ENCODE measurements at places on chromosomes 5 and 9.

DNA sequence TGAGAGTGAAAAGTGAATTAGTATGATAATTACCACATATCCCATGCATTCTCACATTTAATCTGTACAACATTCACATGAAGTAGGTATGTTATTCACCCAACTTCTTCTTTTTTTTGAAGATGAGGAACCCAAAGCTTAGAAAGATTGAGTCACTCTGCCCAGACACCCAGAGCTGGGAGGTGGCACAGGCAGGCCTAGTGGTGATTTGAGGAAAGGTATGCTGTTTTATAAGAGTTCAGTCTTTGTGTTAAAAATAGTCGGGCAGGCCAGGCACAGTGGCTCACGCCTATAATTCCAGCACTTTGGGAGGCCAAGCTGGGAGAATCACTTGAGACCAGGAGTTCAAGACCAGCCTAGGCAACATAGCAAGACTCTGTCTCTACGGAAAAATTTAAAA, 285.3 kb downstream of the NR3C1 start:
- DNase-seq: no peak

DNA sequence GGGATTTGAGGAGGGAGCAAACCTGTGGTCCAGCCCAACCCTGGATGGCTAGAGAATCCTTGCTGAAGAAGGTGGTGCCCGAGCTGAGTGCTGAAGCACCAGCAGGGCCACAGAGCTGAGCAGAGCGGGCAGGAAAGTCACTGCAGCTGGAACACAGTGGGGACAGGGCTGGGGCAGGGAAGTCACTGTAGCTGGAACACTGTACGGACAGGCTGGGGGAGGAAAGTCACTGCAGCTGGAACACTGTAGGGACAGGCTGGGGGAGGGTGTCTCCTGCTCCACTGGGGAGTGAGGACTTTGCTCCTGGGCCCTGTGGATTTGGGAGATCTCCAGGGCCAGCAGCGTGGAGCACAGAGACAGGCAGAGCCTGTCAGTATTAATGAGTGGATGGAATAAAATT, 9.0 kb upstream of the SUSD3 start:
- no peak for DNase-seq

DNA sequence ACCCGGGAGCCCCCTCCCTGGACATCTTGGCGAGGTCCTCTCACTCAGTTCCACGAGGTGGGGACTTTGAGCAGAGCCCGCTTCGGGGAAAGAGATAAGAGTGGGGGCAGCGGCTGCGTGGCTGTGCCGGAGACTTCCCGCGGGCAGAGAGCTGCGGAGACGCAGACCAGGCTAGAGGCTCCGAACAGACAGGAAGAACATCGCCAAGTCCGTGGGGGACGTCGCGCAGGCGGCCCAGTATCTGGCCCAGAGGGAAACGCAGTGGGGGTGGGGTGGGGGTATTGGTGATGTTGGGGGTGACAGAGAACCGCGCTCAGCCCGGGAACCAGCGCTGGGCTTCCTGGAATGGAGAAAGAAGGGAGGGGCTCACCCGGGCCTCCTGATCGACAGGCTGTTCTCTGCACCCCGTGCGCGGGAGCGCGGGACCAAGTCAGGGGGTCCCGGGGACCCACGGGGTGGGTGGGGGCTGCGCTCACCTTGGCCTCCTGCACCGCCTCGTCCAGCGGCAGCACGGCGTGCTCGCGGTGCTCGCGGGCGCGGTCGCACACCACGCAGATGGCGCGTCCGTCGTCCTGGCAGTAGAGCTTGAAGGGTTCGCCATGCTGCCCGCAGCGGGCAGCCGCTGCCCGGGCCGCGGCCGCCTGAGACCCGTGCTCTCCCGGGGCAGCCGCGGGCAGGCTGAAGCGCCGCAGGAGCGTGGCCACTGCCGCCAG, 727 bp downstream of the TRIM7 start:
- no peak for DNase-seq

DNA sequence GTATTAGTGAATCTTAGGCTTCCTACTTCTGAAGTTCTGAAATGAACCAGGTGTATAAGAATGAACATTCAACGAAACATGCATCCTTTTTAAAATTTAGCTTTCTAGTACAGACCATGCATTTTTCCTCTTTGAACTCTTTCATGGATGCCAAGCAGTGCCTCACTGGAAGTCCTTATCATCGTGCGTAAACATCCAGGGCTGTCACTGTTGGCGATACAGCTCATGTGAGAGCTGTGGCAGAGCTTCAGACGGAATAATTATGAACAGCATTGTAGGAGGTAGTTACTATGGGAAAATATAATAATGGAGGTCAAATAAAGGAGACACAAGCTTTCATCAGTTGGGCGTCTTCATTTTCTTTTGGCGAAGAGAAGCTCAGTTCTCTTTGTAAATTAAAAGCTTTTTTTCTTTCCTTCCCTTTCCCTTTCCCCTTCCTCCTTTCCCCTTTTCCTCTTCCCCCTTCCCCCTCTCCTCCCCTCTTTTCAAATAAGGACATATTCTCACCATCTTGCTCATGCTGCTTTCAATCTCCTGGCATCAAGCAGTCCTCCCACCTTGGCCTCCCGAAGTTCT, 167.3 kb downstream of the KDM4C start:
- DNase-seq: no peak

DNA sequence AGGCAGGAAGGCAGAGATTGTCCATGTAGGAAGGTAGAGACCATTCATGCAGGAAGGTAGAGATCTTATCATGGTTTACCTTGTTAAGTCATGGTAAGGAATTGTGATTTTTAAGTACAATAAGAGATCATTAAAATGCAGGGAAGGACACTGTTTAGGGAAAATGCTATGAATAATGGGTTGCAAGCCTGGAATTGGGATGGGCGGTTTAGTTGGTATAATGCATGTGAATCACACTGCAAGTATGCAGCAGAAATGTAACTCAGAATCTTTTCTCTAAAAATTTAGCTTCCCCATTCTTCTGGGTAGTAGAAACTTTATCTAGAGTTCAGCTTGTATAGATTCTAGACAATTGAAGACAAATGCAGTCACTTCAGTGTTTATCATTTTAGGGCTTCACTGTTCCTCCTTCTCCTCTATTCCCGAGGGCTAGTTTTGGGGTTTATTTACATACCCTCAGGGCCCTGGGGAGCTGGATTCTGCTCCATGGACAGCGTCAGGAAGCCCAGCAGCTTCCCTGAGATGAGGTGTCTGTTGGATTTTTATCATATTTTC, 212.0 kb downstream of the SREK1 start:
- DNase-seq: no peak

DNA sequence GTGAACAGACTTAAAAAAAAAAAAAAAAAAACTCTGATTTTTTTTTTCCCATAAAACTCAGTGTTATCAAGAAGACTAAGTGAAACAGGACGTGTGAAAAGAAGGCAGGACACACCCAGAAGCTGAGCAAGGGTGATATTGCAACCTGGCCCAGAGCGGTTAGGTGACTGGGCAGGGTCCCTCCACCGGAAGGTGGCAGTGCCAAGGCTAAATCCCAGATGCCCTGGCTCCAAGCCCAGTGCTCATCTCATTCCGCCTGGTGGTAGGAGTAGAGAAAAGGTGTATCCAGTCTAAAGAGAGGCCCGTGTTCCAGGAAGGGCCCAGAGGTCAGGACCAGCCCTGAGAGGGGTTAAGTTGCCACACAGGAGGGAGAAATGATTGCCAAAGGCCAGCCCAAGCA, 51.5 kb upstream of the SAP30L start:
- DNase-seq: no peak

DNA sequence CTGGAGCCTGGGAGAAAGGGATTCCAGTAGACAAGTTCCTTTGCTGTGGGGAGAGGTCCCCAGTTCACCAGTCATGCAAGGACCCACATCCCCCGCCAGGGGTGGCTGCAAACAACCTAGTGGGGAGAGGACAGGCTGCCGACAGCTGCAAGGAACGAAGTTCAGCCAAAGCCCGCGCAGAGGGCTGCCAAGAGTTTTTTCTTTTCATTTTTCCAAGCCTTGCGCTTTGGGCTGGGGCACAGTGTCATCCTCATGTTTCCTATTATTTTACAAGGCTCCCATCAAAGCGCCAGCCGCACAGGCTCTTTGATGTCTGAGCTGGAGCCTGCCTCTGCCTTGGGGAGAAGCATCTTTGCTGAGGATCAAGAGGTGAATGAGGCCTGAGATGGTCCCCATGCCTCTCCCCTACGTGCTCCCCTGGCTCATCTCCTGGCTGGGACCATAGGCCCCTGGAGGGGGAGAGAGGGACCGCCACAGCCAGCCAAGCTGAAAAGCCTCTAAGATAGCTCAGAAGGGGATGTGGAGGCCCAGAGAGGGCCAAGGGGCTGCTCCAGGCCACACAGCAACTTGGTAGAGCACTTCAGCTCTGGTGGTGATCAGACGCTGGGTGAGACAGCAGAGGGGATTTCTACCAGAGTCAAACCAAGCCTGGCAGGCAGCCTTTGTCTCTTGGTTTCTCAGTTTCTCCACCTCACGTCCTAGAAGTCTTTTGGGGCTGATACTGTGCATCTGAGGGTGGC, 50.4 kb upstream of the SYNPO start:
- no peak for DNase-seq

- DNase-seq: no peak
These were observed 194.9 kb downstream of the RFX3 start for GRCh38 chr9:3330792-3331420.

DNA sequence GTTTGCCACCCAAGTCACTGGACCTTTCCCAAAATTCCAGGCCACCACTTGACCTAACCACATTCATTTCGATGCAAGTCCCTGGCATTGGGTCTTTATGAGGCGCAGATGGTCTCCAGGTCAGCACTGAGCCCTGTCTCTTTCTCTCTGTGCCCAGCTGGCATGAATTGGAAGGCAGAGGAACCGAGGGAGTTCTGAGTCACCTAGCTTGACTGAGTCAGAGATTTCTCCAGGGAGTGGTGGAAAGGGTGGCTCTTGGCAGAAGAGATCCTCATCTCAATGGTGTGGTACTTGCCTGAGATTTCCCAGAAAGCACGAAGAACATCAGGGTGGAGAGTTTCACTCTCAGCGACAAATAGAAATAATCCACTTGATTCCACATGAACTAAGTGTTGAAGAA, 43.8 kb downstream of the WDR36 start:
- no peak for DNase-seq

DNA sequence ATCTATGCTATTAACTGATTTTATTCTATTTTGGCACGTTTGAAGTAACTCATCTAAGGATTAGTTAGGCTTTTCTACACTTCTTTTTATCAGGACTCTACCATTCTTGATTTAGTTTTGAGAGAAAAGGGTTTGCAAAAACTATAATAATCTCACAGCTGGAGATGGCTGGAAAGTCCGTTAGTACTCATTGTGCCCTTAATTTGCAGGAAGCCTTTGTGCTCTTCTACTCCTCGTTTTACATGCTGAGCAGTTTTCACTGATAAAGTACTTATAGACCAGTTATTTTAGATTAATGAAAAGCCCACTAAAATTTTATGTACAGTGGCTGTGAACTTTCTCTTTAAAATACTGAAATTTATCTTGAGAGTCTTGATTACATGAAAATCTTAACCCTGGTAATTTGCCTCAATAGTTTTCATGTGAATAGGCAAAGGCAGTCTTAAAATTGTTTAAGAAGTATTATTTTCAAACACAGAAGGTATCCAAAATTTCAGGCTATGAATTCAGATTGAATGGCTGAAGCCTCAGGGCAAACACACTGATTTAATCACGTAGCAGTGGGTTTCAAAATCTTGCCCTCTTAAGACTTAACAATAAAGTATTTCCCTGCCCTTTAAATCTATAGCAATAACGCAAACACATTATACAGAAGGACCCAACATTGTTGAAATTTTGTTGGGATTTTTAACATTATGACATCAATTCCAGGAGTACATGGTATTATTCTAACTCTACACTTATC, 18.6 kb downstream of the MLLT3 start:
- DNase-seq: no peak

- DNase-seq: no peak
These were observed 163.6 kb downstream of the SPOCK1 start for GRCh38 chr5:137335493-137335892.

GRCh38 chr5:95081500-95081960, 203.4 kb downstream of the MCTP1 start:
- DNase-seq: no peak

DNA sequence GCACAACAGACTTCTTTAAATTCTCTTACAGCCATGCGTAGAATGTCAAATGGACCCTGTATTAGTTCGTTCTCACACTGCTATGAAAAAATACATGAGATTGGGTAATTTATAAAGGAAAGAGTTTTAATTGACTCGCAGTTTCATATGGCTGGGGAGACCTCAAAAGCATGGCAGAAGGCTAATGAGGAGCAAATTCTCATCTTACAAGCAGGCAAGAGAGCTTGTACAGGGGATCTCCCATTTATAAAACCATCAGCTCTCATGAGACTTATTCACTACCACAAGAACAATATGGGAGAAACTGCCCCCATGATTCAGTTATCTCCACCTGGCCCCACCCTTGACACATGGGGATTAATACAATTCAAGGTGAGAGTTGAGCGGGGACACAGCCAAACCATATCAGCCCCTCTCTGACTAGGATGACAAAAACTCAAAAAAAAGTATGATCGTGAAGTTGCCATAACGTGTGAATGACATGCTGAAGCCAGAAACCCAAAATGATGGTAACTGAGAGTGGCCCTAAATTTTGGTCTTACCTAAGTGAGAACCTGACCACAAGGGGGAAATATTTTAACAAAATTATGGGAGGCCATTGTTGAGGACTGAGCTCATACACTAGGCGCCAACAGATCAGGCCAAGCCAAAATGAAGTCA, 17.5 kb upstream of the TEX10 start:
- DNase-seq: no peak

- DNase-seq: no peak
These were observed 41.2 kb downstream of the NSG2 start for GRCh38 chr5:174086751-174087150.

DNA sequence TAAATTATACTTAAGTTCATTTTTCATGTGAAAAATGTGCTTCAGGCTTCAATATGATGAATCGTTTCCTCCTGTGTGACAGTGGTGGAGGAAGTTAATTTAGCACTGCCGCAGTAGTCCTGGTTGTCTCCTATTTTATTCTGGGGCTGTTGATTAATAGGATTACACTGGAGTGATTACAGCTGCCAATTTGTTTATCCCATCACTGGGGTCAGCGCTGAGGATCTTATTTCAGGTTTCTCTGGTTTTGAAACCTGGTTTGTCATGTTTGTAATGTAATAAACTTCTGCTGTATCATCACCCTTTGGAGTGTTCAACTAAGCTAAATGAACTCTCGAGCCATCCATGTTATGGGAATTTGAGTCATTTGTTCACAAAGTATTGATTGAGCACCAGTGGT, 241.7 kb upstream of the KCNN2 start:
- no peak for DNase-seq

GRCh38 chr9:36935332-36935731, 98.7 kb downstream of the PAX5 start:
- no peak for DNase-seq

DNA sequence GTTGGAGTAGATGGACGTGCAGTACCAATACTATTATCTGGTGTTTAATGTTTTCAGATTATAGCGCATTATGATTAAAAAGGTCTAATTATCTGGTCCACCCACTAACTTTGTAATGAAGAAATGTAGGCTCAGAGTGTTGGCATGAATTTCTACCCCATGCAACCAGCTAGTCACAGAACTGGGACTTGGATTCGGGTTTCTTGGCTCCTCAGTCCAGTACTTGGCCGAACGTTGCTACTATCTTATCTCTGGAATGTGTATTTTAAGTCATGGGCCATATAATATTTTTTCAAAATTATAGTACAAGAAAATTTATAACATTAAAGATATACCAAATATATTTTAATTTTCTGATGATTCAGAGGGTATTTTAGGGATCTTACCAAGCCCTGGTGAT, 657.5 kb upstream of the DMAC1 start:
- DNase-seq: no peak
